ENCODE measurements at places on chromosomes 3 and 15.

GRCh38 chr15:43244092-43244491 is 22.6 kb downstream of the TGM5 start:
- DNase-seq: no peak

GRCh38 chr3:33041909-33042308 is 55.0 kb downstream of the GLB1 start:
- no peak for DNase-seq

- no peak for DNase-seq
Measured at GRCh38 chr3:36734742-36735141, 29.6 kb downstream of the DCLK3 start.

- DNase-seq: no peak
Measured at GRCh38 chr3:120706950-120707349, 24.9 kb upstream of the HGD start.

GRCh38 chr15:43513550-43513949 is 3.9 kb upstream of the MAP1A start:
- no peak for DNase-seq

- peak; percentile 16 for DNase-seq
Measured at GRCh38 chr3:107128946-107129345, 248.3 kb upstream of the CCDC54 start.

GRCh38 chr15:62027263-62027565 is 33.0 kb downstream of the VPS13C start:
- no peak for DNase-seq

DNA sequence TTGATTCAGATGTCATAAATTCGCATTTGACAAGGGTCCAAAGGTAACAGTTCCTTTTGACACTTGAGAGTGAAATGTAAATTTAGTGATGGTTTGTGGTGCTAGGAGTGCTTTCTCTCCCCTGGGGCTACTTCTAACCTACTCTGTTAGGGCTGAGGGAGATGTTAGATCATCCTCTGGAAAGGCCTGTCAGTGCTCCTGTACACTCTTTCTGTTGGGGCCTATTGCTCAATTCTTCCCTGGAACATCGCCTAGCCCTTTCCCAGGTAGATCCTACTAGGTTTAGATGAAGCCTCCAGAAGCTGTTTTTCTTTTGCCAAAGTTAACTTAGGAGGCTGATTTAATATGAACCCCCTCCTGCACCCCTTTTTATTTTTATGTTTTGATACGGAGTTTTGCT is 1.4 kb downstream of the PCCB start:
- DNase-seq: no peak

DNA sequence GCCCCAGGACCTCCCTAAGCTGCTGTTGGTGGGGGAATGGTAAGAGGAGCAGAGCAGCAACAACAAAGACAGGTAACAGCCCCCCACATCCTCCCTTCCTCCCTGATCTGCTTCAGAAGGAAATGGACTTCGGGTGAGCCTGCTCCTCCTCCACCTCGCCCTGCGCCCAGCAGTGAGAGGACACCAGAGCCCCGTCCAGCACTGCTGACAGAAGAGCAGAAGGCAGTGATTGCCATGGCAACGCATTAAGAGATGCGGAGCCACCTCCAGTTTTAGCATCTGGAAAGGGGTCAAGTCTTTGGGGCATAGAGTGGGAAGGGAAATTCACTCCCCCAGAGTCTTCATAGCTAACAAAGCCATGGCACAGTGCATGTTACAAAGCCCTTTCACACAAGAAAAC is 77.6 kb upstream of the HRH1 start:
- no peak for DNase-seq

- DNase-seq: peak; percentile 47
Measured at GRCh38 chr3:141076797-141077571, 25.8 kb downstream of the SPSB4 start.

DNA sequence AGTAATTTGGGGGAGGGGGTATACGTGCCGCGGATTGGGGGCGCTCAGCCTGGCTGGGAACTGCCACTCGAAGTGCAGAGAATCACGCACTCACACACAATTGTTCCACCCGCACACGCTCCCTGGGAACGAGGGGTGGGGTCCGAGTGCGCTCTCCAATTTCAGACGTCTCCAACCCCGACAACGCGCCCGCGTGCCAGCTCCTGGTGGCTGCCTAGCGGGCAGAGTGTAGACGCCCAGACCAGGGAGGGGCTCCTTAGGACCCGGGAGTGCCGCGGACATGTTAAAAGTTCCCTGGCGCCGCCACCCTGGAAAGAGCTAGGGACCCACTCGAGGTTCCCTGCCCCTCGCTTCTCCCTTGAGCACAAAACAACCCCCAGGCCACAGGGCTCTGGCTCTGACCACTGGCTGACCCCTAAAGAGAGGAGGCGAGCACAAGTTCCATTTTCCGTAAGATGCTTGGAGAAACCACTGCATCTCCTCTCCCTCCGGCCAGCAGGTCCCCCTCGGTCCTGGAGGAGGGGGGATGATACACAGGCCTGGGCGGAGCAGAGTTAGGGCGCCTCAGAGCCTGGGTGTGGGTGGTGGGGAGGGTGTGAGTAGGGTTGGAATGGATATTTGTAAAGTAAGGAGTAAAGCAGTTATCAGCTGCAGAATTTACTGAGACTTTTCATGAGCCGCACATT is 894 bp upstream of the ANKRD63 start:
- DNase-seq: no peak

- DNase-seq: no peak
Measured at GRCh38 chr3:55755516-55756205, 268.6 kb upstream of the WNT5A start.

DNA sequence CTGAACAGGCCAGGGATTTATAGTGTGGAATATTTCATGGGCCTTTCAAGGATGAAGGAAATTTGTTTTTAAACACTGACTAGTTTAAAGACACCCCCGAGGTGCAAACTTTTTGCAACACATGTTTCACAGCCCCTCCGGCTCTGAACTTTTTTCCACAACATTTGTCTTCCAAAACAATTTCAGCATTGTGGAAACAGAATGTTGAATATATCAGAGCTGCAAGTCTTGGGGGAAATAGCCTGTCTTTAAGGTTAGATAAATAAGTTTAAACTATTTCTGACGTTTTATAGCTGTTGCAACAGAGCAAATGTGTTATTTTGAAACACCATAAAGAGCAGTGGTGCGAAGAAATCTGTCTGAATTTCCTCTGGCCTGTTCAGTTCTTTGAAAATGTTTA is 229.2 kb upstream of the GOLGA6L4 start:
- DNase-seq: no peak

DNA sequence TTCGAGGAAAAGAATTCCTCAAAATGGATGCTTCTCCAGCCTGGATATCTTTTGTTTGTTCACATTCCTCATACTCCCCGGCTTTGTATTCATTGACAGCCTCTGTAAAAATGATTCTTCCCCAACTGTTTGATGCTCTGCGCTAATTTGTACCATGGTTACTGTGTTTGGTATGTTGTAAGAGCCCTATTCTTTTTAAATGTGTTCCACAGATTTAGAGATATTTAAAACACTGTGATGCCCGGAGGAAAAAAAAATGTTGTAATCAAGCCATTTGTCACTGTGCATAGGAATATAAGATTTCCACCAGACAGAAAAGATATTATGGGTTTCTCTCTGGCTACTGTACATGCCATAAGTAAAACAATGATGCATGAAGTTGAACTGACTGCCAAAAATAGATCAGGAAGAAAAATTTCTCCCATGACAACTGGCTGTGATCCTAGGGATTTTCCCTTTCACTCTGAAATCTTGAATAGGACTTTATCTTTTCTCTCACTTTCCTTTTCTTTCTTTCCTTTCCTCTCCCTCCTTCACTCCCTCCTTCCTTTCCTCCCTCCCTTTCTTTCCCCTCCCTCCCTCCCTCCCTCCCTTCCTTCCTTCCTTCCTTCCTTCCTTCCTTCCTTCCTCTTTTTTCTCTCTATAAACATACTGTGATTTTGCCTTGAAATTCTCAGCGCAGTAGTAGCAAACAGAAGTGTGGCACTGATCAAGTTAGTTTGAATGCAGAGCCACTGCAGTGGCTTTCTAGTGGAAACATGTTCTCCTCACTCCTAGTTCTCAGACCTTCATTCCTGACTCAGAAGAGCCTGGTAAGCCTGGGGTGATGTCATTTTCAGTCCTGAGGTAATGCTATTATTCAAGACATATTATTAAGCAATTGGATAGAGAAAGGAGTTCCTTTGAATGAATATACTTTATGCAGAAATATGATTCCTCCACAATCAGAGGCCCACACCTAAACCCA is 254.9 kb upstream of the TBL1XR1 start:
- no peak for DNase-seq

DNA sequence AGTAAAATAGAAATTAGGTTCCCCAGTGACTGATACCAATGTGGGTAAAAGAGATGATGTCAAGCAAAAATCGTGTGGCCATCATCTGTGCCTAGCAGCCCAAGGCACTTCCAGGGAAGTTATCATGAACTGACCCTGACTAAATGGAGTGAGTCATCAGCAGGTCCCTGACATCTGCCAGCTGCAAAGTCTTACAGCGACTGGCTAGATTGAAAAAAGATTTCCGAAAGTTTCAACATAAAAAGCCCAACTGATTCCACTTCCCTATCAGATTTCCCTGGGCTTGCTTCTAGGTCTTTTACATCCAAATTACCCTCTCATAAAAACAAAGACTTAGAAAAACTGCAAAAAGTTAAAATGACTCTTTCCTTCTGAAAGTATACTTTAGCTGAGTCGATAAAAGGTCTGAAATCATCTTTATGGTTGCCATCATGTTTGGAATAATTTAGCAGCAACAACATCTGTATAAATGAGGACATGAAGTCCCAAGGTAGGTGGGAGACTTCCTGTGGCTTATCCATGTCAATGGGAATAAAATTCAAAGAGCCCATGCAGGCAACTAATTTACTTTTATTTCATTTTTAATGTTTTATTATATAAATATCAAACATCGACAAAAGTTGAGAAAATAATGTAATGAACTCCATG is 342.8 kb downstream of the ERC2 start:
- DNase-seq: no peak

DNA sequence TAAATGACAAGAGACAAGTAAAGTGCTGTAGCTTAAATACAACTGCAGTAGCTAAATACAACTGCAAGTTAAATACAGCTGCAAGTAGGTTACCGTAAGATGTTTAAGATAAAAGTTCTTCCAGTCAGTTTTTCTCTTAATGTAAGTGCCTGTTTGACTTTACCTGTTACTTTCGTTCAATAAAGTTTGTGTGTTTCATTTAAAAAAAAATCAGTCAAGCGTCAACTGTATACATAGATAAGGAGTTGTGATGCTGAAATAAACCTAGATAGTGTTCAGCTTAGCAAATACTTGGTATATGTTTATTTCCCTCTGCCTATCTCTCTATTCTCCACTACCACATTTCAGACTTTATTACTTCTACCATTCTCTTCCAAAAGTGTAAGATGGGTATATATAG is 221.2 kb downstream of the NR2F2 start:
- DNase-seq: no peak

GRCh38 chr3:36774052-36774451 is 9.7 kb upstream of the DCLK3 start:
- no peak for DNase-seq

DNA sequence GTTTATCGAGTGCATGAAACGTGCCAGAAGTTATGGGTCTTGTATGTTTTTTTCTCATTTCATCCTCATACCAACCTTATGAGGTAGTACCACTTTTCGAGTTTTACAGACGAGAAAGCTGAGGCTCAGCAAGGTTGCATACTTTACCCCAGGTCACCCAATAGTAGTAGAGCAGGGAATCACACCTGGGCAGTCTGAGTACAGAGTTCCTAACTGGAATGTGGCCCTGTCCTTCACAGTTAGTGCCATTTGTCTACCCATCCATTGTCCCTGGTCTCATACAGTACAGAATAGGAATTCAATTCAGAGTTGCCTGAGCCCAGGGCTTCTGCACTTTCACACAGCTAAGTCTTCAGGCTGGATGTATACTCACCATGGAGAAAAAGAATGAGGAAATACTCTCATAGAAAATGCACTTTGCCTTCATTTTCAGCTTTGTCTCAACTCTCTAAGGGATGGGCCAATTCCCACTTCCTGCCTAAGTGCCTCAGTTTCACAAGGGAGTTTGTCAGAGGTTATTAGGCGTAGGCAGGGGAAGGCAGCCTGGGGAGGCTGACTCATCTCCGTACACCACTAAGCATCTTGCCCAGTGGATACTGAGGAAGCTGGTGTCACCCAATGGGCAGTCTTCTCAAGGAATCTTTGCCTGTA is 93.2 kb downstream of the TMEM212 start:
- DNase-seq: no peak

DNA sequence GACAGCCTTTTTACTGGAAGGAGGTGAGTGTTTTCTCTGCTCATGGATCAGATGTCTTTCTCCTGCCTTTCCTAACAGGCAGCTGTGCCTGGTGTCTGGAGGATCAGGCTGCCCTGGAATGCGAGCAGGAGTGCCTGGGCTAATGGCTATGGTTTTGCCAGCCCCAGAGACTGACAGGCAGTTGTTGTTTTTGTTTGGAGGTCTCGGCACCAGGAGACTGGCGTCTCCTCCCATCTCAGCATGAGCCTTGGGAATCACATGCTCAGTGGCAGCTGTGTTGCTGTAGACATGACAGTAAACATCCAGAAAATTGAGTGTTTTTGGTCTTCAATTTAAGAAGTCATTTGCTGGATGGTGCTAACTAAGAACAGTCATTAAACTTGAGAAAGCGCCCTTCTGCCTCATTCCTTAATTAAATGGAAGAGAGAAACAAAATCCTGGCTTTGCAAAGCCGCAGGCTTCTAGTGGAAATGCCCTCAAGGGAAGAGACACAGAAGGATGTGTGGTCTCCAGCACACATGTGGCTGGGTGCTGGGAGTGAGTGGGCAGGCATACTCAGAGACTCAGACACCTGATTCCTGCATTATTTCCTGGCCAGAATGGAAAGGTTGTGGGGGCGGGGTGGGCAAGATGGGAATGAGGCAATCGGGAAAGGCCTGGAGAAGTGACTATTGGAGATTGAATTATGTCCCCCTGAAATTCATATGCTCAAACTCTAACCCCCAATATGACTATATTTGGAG is 97.0 kb upstream of the NMNAT3 start:
- peak; percentile 12 for DNase-seq

DNA sequence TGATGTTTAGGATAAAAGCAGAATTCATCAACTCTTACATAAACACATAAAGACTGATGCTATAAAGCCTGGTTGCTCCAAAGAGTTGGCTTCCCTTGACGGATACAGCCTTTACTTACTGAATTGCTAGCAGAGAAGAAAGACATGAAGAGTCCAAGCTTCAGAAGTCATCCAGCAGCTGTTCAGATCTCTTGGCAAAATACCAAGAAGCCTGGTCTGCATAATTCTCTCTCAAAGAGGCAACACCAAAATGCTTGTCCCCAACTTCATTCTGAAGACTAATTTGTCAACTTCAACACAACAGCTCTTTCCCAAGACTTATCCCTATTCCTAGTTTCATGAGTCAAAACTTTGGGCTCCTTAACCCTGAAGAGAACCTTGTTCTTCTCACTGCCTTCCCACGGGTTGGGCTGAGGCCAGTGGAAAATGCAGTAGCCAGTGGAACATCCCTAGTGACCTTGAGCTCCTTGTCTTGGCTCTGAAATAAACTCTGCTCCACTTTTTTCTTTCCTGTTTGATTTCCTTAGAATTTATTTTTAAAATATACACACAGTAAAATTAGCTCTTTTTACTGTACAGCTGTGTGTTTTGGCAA is 119.2 kb upstream of the THBS1 start:
- DNase-seq: no peak

GRCh38 chr3:123159926-123160635 is 41.7 kb upstream of the SEC22A start:
- no peak for DNase-seq

Measured in right lung (tissue), 10 donors.